Neural progenitor cell (in vitro differentiated cells): ENCODE measurements at places on chromosomes 16 and 17. TPM values are rescaled to one million over a fixed set of nuclear protein-coding genes. Genes with fewer than 3 reads are reported as not detected.
A peak's percentile ranks its signal among the peaks of the same experiment; 100 is the strongest.

GRCh38 chr17:77897741-77898301 is 60.7 kb upstream of the TNRC6C start:
- no peaks in the 10 kb centered on the region for H3K27me3 ChIP-seq
- H3K4me3 ChIP-seq = no peak overlapping the region
- DNase-seq = peak; percentile 1
- no peaks in the 10 kb centered on the region for H3K36me3 ChIP-seq
- H3K4me1 ChIP-seq = peaks cover 2% of the 10 kb centered on the region
- no peak overlapping the region for H3K27ac ChIP-seq

ATP1B2 gene
- 0.37 and 1.4 TPM in 2 replicates for total RNA-seq

MYH8 gene
- total RNA-seq = not detected in 2 replicates

PRAC1 gene
- total RNA-seq = not detected in 2 replicates

MYL11 gene
- 0.68 and 4.1 TPM in 2 replicates for total RNA-seq

- H3K4me3 ChIP-seq = no peak overlapping the region
- DNase-seq = no peak
- no peaks in the 10 kb centered on the region for H3K36me3 ChIP-seq
- peaks cover 6% of the 10 kb centered on the region for H3K4me1 ChIP-seq
These were observed 103.0 kb upstream of the DHX40 start for GRCh38 chr17:59462385-59462784.

ARHGDIG gene
- total RNA-seq = 0.84 TPM in 1 of 2 replicates, not detected in the other

DNA sequence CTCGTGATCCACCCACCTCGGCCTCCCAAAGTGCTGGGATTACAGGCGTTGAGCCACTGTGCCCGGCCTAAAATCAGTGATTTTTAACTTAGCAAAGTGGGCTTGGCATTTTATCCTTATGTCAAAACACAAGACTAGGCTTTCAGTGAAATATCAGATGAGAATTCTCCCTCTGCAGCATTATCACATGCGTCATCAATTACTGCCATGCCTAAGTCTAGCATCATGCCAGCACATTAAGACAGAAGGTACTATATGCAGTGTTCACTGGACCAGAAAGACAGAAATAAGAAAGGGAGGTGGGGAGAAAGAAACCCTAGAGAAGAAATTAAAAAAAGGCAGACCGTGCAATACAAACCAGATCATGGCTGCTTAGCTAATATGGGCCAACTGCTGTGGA is 29.8 kb downstream of the GPATCH8 start:
- H3K36me3 ChIP-seq = peaks cover 25% of the 10 kb centered on the region
- no peak for DNase-seq
- no peaks in the 10 kb centered on the region for H3K4me1 ChIP-seq
- no peak overlapping the region for H3K4me3 ChIP-seq
